IPS-NIHi11 (cell line): ENCODE measurements at places on chromosomes 6 and 20.

DNA sequence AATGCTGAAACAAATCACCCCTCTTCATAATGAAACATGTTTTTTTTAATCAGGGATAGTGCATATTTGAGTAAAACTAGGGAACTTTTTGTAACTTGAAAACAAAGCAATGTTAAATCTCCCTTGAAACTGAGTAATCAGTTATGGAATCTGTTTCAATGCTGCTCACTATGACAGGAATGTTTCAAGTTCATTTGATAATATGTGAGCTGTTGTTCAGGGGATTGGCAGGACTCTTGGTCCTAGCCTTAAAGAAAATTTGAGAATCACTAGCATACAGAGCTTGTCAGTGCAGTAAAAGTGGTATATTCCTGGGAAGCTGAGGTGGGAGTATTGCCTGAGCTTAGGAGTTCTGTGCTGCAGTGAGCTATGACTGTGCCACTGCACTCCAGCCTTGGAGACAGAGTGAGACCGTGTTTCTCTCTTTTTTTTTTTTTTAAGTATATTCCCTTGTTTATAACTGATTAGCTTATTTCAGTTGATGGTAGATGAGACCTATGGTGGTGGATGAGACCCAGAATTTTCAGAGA is 21.6 kb upstream of the CALHM6 start:
- no peak for DNase-seq

DNA sequence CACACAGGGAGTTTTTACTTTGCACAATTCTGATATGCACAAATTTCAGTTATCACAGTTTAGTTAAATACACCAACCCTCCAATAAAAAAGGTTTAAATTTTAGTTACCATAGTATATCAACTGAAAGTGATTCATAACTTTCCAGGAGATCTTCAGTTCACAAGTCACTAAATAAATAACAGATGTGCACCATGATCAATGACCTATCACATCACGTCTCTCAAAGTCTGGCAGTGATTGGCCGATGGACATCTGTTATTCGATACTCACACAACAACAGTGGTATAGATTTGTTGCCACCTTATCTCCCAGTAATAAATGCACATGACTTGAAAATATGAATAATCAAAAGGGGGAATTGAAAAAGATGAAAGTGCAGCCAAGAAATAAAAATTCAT is 66.8 kb upstream of the PTCHD4 start:
- DNase-seq, result no peak

- DNase-seq, result no peak
Measured at GRCh38 chr6:90101403-90101802, 195.2 kb downstream of the BACH2 start.

DNA sequence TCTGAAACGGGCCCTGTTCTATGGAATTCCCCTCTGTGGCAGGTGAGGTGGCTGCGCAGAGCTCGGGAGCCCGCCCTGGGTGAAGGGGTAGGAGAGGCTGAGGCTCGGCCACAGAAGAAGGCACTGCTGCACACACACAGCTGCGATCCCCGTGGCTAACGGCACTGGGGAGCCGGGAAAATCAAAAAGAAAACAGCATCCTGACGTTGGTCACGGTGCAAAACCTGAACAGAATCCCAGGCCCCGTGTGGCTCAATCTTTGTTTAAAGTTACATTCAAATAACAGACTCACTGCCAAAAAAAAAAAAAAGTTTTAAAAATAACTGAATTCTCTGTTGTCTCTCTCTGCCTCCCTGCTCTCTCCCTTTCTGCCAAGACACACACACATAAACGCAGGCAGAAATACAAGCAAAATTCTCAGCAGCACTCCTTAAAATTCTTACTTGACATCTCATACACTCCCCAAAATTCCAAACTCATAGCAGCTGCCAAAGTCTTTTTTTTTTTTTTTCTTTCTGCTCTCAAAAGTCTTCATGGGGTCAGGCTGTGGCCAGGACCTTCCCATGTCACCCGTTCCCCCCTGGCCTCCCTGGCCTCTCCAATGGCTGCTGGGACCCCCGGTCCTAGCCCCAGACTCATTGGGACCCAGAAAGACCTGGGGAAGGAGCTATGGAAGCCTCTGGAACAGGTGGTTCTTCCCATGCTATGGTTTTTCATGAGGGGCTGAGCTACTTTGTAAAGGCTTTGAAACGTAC is 248.8 kb downstream of the TTLL2 start:
- peak; percentile 10 for DNase-seq

DNA sequence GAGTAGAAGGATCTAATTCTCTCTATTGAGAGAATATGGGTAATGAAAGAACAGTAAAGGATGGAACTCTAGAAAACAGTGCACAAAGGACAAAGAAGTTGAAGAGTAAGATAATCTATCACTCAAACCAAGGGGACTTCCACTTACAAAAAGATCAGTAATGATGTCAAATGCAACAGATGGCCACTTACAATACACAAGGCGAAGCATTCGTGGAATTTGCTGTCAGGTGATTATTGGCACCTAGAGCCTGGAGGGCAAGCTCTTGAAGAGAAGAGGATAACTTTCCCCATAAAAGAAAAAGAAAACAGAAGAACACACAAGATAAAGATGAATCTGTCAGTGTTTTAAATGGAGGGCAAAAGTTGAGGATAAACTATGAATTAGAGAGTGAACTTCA is 256.0 kb upstream of the TCF21 start:
- DNase-seq, result no peak

GRCh38 chr20:24651171-24651975 is 181.9 kb downstream of the SYNDIG1 start:
- DNase-seq, result no peak

GRCh38 chr6:113018351-113019151 is 671.4 kb downstream of the RFPL4B start:
- DNase-seq, result no peak

- DNase-seq, result no peak
Measured at GRCh38 chr20:52279706-52280105, 88.1 kb upstream of the ZFP64 start.

DNA sequence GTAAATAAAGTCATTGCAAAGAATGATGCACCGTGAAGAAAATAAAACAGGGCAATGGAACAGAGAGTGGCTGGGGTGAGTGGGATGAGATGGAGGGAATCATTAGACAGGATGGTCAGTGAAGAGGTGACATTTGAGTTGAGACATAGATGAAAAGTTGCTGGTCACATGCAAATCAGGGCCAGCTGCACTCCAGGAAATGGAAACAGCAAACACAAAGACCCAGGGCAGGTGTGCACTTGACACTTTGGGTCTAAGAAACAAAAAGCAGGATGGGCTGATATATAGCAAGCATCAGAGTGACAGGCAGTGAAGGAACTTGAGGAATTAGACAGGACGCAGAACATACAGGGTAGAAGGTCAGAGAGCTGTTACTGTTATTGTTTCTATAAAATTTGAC is 171.5 kb upstream of the RIPOR2 start:
- no peak for DNase-seq

DNA sequence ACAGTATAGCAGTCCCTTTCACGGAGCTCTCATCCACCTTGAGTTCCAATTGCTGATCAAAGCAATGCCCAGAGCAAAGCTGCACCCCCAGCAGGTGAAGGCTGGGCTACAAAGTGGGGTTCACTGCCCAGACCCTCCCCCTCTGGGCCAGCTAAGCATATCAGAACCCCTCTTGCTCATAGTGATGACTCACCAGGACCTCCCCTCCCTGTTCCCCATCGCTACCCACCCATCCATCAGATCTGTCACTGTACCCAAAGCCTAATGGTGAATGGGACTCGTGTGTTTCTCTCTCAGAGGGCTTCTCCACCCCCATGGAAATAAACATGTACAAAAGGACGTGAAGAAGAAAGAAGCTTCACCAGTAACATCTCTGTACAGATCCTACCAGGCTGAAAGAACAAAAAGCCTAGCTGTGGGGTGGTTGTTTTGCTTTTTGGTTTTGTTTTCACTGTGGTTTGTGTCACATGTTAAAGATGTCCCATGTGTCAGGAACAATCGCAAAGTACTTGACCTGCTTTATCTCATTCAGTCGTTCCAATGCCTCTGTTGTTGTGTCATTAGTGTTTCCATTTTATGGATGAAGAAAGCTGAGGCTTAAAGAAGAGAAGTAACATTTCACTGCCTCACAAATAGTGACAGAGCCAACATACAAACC is 518.5 kb downstream of the CD83 start:
- DNase-seq, result no peak

DNA sequence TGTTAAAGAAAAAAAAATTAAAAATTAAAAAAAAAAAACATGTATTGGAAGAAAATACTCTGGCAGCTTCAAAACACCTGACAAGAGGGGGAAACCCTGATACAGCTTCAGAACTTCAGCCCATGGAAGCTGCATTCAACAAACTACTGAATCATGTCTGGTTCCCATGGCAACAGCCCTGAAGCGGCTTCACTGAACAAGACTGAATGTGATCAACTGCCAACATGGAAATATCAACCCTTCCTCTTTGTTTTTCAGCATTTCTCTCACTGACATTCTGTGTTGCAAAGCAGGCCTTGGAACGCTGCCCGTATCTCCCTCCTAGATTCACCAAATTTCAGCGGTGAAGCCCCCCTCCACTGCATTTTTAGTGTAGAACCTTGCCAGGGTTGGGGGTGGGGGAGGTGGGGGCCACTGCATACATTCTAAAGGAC is 91.3 kb upstream of the SHLD1 start:
- DNase-seq, result no peak

DNA sequence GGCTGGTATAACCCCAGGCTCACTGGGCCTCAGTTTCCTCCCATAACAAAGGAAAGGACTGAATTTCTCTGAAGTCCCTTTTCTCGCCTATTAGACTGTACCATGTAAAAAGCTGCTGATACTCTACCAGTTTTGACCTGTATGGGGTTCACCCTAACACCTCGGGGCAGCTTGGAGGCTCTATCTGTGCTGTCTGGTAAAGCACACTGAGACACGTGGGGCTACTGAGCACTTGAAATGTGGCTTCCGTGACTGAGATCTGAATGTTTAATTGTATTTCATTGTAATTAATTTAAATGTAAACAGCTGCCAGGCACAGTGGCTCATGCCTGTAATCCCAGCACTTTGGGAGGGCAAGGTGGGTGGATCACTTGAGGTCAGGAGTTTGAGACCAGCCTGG is 24.0 kb downstream of the BMP7 start:
- DNase-seq, result no peak

DNA sequence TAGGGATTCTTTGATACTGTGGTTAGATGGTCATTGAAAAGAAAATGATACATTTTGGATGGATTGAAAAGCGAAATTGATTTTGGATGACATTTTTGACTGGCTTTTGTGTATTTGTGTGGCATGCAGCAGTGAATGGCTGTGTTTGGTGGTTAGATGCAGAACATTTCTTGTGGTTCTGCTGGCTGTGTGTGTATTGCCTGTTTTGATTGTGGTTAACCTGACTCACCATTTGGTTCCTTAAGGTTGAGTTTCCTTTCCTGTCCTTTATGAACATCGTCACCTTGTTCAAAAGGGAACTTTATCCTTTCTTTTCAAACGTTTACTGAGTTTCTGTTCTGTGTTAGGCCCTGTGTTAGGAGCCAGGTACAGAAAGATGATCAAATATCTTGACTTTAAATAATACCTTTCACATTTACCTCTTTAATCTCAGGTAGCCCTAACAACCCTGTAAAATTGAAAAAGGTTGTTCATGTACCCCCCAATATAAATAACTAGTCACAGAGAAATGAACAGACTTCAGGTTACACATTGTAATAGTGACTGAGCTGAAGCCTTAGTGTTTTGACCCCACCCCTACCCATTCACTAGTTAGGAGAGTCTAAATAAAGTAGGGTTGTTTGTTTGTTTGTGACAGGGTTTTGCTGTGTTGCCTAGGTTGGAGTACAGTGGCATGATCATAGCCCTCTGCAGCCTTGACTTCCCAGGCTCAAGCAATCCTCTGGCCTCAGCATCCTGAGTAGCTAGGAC is 23.8 kb downstream of the ANKS1A start:
- DNase-seq, result no peak

DNA sequence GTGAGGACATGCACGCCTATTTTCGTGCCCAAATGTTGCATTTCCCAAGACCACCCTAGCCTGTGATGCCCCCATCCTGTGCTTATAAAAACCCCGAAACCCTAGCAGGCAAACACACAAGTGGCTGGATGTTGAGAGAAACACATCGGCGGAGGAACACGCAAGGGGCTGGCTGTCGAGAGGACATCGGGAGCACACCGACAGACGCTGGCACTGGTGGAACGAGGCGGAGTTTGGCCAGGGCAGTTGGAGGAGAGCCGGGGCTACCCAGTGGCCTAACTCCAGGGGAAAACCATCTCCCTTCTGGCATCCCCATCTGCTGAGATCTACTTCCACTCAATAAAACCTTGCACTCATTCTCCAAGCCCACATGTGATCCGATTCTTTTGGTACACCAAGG is 225.9 kb upstream of the GRIK2 start:
- no peak for DNase-seq

DNA sequence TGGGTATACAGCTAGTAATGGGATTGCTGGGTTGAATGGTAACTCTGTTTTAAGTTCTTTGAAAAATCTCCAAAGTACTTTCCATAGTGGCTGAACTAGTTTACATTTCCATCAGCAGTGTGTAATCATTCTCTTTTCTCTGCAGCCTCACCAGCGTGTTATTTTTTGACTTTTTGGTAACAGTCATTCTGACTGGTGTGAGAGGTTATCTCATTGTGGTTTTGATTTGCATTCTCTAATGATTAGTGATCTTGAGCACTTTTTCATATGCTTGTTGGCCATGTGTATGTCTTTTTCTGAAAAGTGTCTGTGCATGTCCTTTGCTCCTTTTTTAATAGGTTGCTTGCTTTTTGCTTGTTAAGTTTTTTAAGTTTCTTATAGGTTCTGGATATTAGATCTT is 194.2 kb upstream of the PHACTR1 start:
- no peak for DNase-seq

DNA sequence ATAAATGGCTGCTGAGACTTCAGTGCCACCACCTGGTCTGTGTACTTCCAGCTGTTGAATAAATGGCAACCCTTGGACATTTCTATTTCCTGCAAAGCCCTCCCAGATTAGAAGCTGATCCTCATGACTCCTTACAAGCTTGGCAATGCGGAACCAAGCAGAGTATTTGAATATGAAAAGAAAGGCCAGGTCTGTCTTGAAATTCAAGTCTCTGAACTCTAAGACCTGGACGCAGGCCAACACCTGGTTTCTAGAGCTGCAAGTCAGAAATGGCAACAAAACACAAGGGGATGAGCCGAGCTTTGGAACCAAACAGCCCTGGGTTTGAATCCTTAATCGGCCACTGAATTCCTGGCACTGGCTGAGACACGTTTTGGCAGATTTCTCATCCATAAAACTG is 353.4 kb downstream of the PTPRT start:
- DNase-seq, result no peak
